ENCODE measurements at places on chromosomes 1 and 21. TPM values are rescaled to one million over a fixed set of nuclear protein-coding genes. Genes with fewer than 3 reads are reported as not detected.
A peak's percentile ranks its signal among the peaks of the same experiment; 100 is the strongest.

The NEK2 gene
- 2.9 TPM for total RNA-seq

The KRTAP21-2 gene
- not detected for total RNA-seq

DNA sequence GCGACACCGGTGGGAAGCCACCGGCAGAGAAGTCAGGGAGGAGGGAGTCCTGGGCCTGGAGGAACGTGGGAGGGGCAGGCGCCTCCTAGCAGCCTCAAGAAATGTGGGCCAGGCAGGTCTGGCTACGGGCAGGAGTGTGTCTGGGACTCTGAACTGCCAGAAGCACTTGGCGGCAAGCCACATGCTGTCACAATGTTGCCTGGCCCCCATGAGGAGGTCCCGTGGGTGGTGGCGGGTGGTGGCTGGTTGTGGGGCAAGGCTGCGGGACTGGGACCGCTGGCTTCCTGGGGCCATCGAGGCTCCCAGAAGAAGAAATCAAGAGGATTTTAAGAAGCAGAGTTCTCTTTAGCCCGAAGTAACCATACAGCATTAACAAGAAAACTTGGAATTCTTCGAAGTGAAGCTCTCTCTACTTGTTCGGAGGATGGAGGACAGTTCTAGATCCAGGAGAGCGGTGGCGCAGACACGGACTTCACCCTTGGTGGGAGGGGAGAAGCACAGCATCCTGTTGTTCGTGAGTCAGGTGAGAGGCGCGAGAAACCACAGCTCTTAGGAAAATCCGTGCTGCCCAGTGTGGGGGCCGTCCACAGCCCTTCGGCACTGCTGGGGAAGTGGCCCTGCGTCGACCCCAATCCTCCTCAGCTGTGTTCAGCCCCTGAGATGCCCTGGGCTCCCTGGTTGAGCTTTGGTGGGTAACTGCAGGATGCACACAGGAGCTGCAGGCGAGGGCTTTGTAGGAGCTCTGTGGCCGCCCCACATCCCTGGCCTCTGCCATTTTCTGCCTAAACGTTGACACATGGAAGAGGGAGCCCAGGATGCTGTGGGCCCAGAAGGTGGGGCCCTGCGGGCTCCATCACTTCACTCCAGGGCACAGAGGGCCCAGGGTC, 12.4 kb downstream of the SKI start:
- DNase-seq = no peak

DNA sequence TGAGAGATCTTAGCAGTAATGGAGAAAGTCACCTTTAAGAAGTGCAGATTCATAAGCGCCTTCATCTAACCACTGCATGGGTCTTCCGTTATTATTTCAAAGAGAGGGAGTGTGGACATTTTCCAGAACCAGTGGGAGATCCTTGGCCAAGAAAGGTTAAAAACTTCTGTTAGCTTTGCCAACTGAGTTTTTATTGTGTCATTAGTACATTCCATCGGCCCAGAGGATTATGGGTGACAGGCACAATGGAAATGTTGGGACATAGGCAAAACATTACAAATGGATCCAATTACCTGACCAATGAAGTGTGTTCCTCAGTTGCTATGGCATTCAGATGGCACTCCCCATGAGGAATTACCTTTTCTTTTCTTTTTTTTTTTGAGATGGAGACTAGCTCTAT, 115.5 kb downstream of the PPIAL4G start:
- DNase-seq = no peak

DNA sequence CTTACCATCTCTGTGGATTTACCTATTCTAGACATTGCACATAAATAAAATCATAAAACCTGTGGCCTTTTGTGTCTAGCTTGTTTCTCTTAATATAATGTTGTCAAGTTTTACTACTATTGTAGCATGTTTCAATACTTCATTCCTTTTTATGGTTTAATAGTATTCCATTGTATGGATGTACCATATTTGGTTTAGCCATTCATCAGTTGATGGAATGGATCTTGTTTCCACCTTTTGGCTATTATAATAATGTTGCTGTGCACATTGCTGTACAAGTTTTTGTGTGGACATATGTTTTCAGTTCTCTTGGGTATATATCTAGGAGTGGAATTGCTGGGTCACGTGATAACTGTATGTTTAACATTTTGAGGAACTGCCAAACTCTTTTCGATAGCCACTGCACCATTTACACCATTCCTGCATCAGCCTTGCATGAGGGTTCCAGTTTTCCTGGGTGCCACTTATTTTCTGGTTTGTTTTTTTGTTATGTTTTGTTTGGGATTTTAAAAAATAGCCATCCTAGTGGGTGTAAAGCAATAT, 66.9 kb downstream of the RNF220 start:
- no peak for DNase-seq

GRCh38 chr1:234763367-234763766, 153.4 kb upstream of the IRF2BP2 start:
- no peak for DNase-seq

DNA sequence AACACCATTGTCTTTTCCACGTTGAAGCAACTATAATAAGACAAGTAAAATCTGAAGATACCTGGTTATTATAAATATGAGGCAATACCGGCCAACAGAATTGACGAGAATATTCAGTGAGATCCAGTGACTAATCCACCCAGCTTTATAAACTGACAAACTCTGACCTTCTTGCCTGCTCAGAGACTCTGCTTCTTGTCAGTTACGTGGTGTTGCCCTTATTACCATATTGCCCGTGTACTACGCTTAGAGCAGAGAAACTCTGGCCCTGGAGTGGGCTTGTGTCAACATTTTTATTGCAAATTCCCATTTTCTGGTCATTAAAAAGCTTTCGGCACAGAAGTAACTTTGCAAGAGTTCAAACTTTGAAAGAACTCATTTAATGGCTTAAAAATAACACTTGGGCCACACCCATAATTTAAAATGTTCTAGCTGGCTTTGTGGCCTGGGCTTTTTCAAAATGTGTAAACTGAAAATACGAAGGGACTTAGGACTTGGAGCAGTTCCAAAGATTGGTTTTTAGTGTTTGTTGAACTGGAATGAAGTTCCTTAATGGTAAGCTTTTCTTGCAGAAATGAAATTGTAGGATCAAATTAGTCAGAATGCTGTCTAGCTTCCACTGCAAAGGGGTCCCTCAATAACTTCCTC, 266.2 kb downstream of the LMO4 start:
- no peak for DNase-seq

- no peak for DNase-seq
These were observed 527.9 kb downstream of the NPHP4 start for GRCh38 chr1:5464366-5464765.

The TMPRSS15 gene
- total RNA-seq = not detected

The WNT3A gene
- not detected for total RNA-seq

DNA sequence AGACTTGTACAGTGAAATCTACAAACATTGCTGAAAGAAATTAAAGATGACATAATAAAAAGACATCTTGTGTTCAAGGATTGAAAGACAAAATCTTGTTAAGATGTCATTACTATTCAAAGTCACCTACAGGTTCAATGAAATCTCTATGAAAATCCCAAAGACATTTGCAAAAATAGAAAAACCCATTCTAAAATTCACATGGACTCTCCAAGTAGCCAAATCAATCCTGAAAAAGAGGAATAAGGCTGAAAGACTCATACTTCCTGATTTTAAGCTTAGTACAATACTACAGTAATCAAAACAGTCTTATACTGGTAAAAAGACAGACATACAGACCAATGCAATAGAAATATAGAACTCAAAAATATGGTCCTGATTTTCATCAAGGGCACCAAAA, 78.6 kb downstream of the PCSK9 start:
- DNase-seq = no peak

The GPA33 gene
- not detected for total RNA-seq

The FCN3 gene
- total RNA-seq = not detected

DNA sequence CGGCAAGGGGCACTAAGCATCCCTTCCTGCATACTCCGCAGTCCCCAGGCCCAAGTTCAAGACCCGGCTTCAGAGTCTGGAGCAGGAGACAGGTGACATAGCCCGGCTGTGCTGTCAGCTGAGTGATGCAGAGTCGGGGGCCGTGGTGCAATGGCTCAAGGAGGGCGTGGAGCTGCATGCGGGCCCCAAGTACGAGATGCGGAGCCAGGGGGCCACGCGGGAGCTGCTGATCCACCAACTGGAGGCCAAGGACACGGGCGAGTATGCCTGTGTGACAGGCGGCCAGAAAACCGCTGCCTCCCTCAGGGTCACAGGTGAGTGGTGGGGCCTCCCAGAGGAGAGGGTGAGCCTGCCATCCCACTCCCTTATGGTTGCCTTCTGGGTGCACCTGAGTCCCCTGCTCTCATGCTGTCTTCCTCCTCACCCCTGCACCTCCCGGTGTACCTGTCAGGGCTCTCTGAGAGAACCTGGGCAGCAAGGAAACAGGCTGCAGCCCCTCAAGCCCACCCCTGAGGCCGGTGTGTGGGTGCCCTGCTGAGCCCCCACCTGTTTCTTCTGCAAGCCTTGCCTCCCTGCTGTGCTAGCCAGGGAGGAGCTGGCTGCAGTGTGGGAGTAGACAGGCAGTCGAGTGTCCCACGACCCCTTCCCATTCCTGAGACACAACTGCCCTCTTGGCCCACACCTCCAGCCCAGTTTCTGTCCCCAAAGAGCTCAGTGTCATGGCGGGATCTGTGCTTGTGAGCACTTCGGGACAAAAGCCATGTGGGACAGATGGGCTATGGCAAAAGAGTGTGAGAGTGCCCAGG, 99.2 kb downstream of the TRIM11 start:
- DNase-seq = no peak

GRCh38 chr1:109895720-109896504, 14.7 kb upstream of the CSF1 start:
- no peak for DNase-seq

The BEND5 gene
- total RNA-seq = 18.8 TPM

- DNase-seq = no peak
These were observed 308.4 kb upstream of the BEND5 start for GRCh38 chr1:49085079-49085478.

GRCh38 chr1:234980645-234981396, 147.8 kb downstream of the TOMM20 start:
- no peak for DNase-seq

DNA sequence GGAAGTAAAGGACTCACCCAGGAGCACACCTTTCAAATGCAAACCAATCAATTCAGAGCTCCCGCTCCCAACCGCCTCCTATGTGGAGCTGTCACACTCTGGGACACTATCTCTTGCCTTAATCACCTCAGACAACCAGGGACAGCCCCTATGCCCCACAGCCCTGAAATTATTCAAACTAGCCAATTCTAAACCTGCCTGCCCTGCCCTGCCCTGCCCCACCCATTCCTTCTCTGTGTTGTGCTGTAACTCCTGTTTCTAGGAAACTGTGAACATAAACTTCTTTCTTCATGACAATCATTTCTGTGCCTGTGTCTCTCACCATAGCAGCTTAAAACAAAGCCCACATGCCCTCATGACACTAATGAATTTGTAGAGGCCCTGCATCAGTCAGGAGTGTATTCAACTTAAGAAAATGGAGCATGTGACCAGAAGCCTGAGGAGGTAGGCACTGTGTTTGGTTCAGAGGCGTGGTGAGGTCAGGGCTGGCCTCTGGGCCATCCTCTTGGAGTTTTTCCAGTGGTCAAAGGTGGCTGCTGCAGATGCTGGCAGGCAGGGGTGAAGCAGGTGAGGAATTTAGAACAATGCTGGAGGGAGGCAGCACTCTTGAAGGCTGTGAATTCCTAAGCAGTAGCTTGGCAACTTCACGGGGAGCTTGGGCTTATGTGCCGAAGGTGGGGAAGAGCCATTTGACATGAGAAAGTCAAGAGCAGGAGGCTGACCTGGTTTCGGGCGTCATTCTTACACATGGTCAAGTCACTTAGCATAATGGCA, 74.5 kb downstream of the RHOU start:
- DNase-seq = no peak

The PTGFR gene
- total RNA-seq = 7.7 TPM

GRCh38 chr1:146016891-146017290, 4.6 kb downstream of the HJV start:
- no peak for DNase-seq

- no peak for DNase-seq
These were observed 748 bp downstream of the PDZK1IP1 start for GRCh38 chr1:47188791-47189785.

- DNase-seq = no peak
These were observed 153.0 kb downstream of the KCTD3 start for GRCh38 chr1:215720126-215720525.

The C1orf141 gene
- total RNA-seq = under 0.01 TPM

GRCh38 chr1:35030756-35031446, 844 bp downstream of the ZMYM6 start:
- DNase-seq = peak; percentile 21

DNA sequence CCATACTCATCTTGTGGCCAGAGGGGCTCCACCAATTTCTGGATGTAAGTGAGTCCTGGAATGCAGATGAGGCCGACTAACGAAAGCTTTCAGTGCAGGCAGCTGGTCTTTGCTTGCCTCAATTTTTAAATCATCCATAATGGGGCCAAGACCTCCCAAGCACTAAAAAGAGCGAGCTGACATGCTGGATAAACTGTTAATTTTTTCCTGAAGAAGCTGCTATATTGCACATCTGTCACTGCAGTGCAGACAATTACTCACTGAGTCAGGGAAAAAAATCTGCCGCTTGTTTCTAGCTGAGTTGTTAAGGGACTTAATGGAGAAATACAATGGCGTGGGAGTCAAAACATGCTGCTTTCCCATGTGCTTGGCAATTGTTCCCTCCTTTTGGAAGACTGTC, 205.5 kb downstream of the GPATCH2 start:
- no peak for DNase-seq

DNA sequence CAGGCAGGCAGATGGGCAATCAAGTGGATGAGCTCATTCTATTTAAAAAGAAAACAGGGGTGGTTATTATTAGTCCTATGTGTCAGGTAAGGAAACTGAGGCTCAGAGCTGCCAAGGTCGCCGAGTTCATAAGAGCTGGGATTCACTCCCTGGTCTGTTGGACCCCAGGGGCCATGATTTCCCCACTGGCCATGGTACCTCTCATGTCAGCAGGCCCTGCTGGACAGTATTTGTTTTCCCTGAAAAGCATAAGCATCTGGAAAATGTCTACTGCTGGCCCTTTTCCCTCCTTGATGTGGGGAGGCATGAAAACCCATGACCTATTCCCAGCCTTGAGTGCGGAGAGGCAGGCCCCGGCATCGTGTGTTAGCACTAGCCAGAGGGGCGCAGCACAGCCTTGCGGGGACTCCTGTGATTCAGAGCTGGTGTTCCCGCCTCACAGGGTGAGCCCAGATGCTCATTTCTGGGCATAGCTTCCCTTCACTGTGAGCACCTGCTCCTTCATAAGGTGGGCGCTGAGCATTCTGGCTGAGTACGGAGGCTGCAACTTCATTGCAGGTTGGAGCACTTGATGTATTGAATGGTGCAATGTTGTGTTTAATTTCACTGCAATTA, 617.5 kb downstream of the PTPRU start:
- DNase-seq = no peak

The FCGR3A gene
- 2.9 TPM for total RNA-seq

The CCDC17 gene
- total RNA-seq = 0.41 TPM

- no peak for DNase-seq
These were observed 10.6 kb upstream of the GADD45A start for GRCh38 chr1:67674260-67675011.

The TTC34 gene
- total RNA-seq = under 0.01 TPM

- DNase-seq = peak; percentile 59
These were observed 16.9 kb downstream of the TCEANC2 start for GRCh38 chr1:54070171-54070837.

- no peak for DNase-seq
These were observed 12.1 kb upstream of the GBP6 start for GRCh38 chr1:89351597-89352311.

The LGR6 gene
- 0.41 TPM for total RNA-seq

GRCh38 chr1:64000021-64000420, 203.4 kb upstream of the UBE2U start:
- no peak for DNase-seq

- DNase-seq = no peak
These were observed 181.3 kb downstream of the KCTD3 start for GRCh38 chr1:215748431-215748830.

The NECTIN4 gene
- total RNA-seq = not detected

The FNDC5 gene
- 15.5 TPM for total RNA-seq

- DNase-seq = no peak
These were observed 39.5 kb downstream of the TGFB2 start for GRCh38 chr1:218384581-218384993.

All from frontal cortex (tissue), 4 donors.